ENCODE measurements at places on chromosomes 16 and 17.

- no peak for DNase-seq
These were observed 19.1 kb upstream of the KIFC3 start for GRCh38 chr16:57821149-57821971.

- no peak for DNase-seq
These were observed 17.7 kb downstream of the NCBP3 start for GRCh38 chr17:3828151-3828851.

- peak; percentile 54 for DNase-seq
These were observed 250.8 kb upstream of the RPL38 start for GRCh38 chr17:73952480-73953205.

DNA sequence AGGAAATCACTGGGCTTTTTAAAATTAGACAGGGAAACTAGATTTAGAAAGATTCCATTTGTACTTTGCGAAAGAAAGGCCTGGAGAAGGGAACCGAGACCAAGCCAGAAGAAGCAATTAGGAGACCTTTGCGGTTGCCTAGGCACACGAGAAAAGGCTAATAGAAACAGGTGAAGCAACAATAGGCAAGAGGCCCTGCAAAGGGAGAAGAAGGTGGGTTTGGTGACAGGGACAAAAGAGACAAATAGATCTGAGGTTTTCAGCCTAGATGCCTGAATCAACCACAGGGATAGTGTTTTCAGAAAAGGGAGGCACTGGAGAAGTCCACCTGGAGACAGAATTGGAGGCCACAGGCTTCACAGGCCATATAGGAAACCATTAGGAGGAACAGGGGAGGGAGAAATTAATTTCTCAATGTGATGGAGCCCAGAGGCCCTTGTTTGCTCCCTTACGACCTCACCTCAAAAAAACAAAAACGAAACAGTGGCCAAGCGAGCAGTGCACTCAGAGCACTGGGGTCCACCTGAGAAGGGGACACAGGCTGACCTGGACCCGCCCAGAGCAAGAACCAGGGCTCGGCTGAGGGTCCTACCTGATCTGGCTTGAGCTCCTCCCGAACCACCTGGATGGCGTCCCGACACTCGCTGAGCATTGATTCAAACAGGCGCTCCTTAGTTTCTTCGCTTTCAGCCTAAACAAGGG lies 22.3 kb downstream of the SRP68 start:
- no peak for DNase-seq

GRCh38 chr16:69732101-69732500 lies 5.7 kb upstream of the NQO1 start:
- DNase-seq = no peak

DNA sequence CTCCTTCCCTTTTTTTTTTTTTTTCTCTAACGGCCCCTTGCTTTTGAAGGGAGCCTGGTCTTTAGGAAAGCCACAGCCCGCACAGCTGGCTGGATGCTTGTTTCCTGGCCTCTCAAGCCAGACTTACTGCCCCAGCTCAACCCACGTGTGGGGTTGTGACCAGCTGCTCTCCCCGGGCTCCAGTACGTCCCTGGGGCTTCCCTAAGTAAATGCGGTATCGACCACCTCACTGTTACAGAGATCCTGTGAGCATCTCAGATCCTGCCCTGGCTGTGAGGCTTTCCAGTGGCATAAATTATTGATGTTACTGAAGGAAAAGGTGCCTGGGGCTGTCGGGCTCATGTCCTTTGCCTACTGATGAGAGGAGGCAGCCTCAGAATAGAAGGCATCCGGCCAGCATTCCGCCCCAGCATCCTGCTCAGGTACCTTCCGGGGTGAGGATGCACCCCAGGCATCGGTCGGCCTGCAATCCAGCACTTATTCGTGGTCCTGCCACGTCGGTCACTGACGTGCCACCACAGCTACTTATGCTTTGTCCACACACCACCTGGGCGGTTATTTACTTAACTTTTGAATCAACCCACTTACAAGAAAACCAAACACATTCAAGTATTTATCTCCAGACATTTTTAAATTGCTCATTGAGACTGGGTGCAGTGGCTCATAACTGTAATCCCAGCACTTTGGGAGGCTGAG lies 9.6 kb downstream of the GPRC5B start:
- DNase-seq = no peak

GRCh38 chr17:77087650-77088454 lies 52.9 kb upstream of the SEC14L1 start:
- DNase-seq = peak; percentile 58

DNA sequence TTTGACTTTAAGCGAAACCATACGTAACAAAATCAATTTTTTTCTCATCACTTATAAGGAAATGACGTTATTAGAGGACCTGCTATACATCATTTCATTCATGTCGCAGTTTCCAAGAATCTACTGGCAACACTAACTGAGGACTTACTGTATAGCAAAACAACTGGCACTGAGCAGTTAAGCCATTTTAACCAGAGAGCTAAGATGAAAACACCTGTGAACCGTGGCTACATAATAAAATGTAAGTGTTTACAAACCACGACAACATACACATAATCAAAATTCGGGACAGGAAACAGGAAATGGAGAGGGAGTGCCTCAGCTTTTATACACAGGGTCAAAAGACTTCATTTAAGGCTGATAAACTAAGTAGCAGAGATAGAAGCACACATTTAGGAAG lies 29.5 kb downstream of the METTL16 start:
- no peak for DNase-seq

GRCh38 chr16:3878610-3879009 lies 1.9 kb downstream of the CREBBP start:
- no peak for DNase-seq

DNA sequence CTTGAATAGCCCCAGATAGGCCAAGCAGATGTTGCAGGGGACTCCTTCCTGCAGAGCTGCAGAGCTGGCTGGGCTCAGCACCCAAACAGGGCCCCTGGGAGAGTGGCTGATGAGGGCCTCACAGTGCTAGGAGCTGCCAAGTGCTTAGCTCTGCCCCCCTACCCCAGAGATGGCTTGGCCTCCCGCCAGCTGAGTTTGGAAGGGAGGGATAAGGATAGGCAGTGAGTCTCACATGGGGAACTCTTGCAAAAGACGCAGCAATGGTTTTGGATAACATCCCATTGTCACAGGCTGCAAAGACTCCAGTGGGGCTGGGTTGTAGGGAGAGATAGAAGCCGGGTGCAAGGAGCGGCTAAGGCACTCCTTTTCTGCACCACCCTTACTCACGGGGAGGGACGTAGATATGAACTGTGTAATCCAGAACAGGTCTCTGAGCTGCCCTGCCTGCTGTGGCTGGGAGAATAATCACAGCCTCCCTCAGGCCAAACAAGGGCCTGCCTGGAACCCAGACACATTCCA lies 52.9 kb upstream of the MAF start:
- DNase-seq = peak; percentile 78

GRCh38 chr17:3688027-3688553 lies 7.9 kb downstream of the P2RX5 start:
- DNase-seq = no peak

- DNase-seq = no peak
These were observed 12.5 kb upstream of the NUDT16L1 start for GRCh38 chr16:4680673-4681470.

- DNase-seq = no peak
These were observed 10.1 kb upstream of the PCTP start for GRCh38 chr17:55740511-55741355.

DNA sequence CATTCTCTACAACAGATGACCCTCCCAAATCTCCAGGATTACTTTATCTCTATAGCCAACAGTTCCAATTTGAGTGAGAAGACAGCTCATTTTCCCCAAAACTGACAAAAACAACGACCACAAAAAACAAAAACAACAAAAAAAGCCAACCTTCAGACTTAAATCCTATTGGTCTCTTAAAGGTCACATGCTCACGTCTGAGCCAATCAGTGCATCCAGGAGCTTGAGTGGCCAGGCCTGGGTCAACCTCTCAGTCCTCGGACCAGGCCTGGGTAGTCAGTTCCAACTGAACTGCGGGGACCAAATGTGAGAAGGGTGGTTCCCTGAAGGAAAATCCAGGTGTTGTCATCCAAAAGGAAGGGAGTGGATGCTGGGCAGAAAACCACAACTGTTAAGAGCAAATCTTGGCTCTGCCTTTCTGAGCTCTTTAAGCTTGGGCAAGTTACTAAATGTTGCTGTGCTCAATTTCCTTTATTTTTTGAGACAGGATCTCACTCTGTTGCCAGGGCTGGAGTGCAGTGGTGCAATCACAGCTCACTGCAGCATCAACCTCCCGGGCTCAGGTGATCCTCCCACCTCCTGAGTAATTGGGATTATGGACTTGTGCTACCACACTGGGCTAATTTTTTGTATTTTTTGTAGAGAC lies 43.0 kb upstream of the MSI2 start:
- no peak for DNase-seq

GRCh38 chr16:66695935-66696668 lies 441 bp downstream of the CMTM4 start:
- no peak for DNase-seq
